ENCODE measurements at places on chromosomes 16 and 17.

- DNase-seq: no peak
Measured at GRCh38 chr17:59278406-59278805, 53.0 kb upstream of the YPEL2 start.

GRCh38 chr17:11618861-11619566, 20.7 kb downstream of the DNAH9 start:
- DNase-seq: no peak

DNA sequence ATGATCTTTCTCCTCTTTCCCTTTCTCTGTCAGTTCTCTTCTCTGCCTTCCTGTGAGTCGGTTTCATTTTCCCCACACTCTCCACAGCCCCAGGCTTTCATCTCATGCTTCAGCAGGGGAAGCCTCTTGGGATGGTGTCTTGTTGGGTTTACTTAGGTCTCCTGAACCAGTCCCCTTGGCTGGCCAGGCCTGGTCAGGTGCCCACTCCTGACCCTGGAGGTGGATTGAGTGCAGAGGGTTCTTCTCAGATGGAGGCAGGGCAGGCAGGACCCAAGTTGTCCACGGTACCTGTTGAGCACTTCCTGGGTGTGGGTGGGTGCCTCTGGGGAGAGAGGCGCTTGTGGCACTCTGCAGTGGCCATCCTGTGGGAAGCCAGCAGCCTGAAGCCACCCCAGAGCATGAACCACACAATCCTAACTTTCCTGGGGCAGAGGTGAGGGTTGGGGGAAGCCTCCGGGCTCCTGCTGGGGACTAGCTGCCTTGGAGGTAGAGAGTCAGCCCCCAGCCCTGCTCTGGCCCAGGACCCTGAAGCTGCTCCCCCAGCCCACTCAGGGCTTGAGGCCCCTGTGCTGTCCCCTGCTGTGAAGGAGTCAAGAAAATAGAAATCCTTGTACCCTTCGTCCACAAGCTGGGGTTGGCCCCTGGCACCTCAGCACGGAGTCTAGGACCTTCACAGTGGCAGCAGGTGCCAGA, 2.0 kb upstream of the RAP1GAP2 start:
- no peak for DNase-seq

GRCh38 chr17:32141258-32141657, 1.0 kb upstream of the RHOT1 start:
- DNase-seq: no peak

GRCh38 chr16:56711862-56712261, 18.1 kb upstream of the NUP93 start:
- DNase-seq: no peak

- DNase-seq: no peak
Measured at GRCh38 chr17:56131431-56131830, 21.8 kb upstream of the ANKFN1 start.

GRCh38 chr16:17469741-17470181, 999 bp downstream of the XYLT1 start:
- no peak for DNase-seq

- DNase-seq: no peak
Measured at GRCh38 chr16:81923296-81923695, 88.0 kb downstream of the SDR42E1 start.

- no peak for DNase-seq
Measured at GRCh38 chr16:79188739-79189122, 411.8 kb downstream of the MAF start.

GRCh38 chr17:381941-382643, 29.5 kb upstream of the RPH3AL start:
- DNase-seq: peak; percentile 56

- DNase-seq: peak; percentile 61
Measured at GRCh38 chr17:7196651-7197401, 17.7 kb upstream of the ASGR1 start.

- DNase-seq: no peak
Measured at GRCh38 chr16:11603331-11603750, 16.6 kb upstream of the LITAF start.

GRCh38 chr16:13529193-13529982, 390.6 kb upstream of the ERCC4 start:
- DNase-seq: no peak

DNA sequence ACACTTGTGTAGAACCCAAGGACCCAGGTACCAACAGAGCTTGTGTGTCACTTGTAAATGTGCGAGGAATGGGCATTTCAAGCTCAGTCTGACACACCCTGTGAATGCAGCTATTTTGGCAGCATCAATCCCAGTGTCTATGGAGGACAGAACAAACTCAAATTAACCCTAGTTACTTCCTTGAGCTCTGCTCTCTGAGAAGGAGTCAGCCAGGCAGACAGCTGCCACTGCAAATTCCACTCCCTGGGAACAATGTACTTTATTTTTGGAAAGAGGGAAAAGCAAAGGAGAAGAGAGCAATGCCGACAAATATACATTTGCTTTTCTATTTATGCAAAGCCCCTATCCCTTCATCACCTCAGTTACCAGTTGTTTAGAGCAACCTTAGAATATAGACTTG, 48.4 kb upstream of the NOG start:
- no peak for DNase-seq

DNA sequence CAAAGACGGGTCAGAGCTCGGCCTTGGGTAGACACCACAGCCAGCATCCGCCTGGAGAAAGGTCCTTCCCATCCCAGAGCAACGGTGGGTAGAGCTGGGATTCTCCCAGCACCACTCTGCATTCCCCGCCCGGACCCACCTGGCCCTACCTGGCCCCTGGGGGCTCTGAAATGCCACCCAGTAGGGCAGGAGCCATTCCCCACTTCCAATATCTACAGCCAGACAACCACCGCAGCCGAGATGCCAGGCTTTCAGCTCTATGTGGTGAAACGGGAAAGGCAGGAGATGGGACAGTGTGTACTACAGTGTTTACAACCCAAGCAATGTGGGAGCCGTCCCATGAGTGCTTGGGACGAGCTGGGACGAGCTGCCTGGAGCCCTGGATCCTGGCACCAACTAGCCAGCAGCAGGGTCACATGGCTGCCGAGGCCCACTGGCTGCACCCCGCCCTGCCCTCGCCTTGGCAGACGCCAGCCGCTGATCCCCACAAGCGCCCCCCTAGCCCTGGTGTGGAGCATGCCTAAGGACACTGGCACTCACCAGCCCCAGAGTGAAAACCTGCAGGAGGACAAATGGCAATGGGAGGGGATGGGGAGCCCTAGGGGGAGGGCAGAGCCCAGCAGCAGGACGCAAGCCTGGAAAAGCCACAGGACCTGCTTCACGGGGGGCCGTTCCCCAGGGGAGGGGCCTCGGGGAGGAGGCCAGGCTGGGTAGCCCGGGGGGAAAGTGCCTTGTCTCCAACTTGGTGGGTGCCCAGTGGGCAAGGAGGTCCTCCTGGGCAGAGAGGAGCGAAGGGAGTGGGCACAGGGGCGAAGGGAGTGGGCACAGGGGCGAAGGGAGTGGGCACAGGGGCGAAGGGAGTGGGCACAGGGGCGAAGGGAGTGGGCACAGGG, 13.5 kb downstream of the TMC6 start:
- no peak for DNase-seq

DNA sequence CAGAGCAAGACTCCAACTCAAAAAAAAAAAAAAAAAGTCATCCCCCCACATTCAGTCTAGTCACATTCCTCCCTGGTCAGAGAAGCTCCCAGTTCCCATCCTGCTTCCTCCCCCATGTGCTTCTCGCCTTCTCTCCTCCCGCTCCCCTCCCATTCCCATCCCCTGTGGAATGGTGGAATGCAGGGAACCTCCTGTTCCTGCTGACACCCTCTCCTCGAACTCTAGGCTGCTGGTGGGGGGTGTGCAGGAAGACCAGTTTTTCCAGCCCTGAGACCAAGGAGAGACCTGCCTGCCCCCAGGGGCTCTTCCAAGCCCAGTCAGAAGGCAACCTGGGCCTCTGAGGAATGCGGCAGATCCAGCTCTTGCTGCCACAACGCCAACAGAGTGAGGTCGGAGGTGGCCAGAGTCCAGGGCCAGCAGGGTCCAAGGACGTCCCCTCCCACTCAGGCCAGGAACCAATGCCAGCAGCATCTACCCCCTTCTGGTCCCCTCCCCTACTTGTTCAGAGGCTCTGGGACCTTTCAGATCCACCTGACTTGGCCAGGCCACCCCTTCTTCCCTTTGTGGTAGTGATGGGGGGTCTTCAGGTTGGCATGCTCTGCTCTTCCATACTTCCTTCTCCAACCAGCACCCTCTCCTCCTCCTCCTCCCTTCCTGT, 39.3 kb upstream of the TAC4 start:
- no peak for DNase-seq

DNA sequence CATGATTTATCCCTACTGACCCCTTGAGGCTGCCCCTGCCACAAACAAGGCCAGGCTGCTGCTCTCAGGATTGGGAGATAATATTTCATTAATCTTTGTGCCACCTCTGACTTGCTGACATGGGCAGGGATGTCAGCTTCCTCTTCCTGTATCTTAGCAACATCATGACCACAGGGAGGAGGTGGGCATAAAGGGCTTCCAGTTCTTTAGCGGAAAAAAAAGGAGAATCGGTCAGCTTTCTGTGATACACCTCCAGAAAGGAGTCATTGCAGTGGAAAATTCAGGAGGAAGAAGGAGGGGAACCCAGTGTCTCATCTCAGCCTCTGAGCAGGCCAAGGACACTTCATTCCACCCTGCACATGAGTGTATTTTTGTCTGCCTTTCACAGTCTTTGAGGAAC, 206.8 kb upstream of the SDK2 start:
- DNase-seq: no peak

All from left forelimb (tissue), 1 donor.